Bronchial epithelial cell (primary cell): ENCODE measurements at places on chromosomes 12 and 14.

DNA sequence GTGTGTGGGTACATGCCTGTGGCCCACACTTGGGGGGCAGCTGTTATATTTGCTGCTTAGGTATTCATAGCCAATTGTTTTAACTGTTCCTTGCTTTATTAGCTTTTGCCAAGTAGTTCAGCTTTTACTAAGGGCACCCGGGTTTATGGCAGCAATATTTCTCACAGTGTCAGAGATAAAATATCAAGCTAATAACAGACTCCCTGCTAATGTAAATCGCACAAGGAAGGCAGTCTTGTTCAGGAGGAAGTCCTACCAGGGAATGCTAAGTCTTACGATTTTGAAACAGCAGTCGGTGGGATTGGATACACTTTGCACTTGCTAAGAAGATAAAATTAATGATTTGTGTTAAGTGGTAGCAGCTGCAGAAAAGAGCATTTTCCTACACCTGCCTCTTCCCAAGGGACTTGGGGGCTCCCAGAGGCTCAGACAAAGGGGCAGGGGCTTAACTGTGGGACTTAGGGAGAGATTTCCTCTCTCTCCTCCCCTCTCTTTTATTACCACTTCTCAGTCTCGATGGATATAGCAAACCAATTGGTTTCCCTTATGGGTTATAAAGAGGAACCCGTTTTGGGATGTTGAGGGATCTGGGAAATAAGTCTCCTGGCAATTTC lies 175.1 kb downstream of the NRXN3 start:
- DNase-seq, result no peak

DNA sequence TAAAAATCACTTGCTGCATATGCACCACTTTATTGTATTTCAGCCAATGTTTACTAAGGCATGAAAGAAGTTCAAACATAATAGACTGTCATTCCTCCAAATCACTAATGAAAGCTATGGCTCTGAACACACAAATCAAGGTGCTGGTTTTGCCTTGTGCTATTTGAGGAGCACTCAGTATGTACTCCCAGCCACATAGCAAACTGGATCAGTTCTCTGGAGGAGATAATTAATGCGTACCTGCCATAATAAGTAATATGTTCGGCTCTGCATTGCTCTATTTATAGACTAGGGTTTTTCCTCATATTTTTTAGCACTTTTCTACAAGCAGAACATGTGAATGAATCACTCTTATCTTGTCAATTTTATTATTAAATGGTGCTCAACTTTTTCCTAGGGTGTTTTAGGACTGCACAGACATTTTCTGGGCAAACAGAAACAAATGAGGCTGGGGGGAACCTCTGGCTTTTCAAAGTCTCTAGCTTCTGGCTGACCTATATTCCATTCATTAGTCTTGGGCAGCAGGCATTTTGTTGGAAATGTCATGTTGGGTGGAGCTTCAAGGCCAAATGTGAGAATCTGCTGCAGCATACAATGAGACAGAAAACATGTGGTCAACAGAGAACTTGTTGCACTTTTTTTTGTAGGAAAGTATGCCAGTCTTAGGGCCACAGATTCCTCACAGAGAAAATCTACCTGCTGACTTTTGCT lies 88.4 kb downstream of the GRIP1 start:
- no peak for DNase-seq

- DNase-seq, result no peak
Observed at GRCh38 chr12:108832208-108832607, 25.2 kb downstream of the SSH1 start.

- no peak for DNase-seq
Observed at GRCh38 chr12:109554761-109555160, 18.5 kb downstream of the MMAB start.

DNA sequence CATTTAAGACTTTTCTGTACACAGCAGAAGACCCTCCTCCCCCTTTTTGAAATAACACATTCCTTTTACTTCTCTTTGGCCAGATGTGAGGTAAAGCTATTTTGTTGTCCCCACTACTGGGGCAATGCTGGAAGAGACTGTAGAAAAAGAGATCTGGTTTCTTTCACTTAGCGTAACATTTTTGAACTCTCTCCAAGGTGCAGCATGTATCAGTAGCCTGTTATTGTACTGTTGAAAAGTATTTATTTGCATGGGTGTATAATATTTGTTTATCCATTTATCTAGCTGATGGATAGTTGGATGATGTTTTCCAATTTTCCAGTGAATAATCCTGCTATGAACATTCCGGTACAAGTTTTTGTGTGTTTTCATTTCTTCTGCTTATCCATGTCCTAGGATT lies 335.2 kb downstream of the SOX5 start:
- no peak for DNase-seq

- no peak for DNase-seq
Observed at GRCh38 chr14:30748343-30748742, 126.0 kb upstream of the COCH start.

DNA sequence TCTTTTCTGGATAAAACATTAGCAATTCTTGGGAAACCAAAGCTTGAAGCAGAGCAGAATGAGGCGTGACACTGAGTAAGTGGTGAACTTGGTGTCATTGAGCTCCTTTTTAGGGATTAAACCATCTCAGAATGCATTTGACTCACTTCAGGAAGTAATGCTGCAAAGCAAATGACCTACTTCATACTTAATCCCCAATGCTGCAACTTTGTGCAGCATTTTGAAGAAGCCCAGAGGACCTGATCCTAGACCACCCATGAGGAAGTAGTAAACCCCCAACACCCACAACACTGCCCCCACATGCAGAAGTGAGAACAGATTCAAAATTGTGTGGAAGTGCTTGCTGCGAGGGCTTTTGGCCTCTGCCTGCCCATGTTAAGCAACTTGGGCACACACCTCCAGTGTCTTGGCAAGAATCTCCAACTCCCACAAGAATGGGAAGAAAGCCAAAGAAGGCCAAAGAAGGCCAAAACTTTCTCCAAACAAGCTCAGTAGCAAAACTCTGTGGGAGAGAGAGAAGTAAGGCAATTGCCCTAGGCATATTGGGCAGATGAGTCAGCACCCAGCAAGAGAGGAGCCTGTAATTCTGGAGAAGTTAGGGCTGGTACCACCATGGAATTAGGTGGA lies 69.2 kb upstream of the ETV6 start:
- DNase-seq, result peak; percentile 99

DNA sequence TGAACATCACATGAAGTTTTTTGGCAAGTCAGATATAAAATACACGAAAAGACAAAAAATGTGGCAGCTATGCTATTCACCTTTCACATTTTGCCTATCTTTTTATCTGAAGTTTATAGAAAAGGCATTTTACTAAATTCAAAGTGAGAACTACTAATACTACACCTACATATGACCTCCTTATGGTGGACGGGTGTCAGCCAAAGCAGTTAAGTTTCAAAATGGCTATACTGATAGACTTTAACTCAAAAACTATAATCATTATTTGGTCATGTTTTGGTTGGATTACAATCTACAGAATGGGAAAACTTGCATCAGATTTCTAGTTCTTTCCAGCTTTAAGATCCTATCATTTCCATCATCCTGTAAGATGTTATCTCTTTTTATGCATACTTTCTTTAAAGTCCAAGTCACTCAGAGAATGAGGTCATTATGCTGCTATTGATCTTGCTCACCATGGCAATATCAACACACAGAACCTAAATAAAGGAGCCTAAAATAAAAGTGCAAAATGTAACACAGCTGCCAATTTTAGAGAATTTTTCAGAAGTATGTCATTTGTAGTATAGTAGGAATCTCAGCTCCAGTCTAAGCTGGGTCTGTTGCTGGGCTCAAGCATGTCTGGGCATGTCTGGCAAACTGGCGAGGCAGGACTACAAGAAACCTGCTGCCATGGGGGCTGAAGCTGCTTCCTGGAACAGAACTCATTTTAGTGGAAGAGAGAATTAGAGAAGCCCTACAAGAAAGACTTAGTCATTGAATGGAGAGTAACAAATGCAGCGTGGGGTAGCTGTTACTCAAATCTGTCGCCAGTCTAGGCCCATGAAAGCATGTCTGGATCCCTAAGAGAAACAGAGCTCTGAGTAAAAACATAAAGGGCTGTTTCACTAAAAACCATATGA lies 7.6 kb upstream of the AEBP2 start:
- peak; percentile 95 for DNase-seq

- peak; percentile 48 for DNase-seq
Observed at GRCh38 chr14:66624336-66624937, 116.5 kb downstream of the GPHN start.

DNA sequence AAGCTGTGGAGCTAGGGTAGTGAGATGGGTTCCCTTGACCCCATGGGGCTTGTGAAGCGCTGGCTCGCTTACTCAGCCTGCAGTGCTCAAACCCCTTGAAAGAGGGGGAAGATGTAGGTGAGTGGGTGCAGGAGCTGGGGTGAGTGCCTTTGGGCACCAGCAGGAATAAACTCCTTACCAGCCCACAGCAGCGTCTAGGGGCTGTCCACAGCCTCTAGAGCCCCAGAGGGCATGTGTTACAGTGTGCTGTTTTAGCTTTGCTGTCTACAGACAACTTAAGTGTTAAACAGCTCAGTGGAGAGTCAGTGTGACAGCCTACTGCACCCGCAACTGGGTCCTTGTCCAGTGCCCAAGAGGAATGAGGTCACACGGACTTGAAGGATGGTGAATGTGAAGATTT lies 48.0 kb downstream of the TSPAN8 start:
- no peak for DNase-seq

DNA sequence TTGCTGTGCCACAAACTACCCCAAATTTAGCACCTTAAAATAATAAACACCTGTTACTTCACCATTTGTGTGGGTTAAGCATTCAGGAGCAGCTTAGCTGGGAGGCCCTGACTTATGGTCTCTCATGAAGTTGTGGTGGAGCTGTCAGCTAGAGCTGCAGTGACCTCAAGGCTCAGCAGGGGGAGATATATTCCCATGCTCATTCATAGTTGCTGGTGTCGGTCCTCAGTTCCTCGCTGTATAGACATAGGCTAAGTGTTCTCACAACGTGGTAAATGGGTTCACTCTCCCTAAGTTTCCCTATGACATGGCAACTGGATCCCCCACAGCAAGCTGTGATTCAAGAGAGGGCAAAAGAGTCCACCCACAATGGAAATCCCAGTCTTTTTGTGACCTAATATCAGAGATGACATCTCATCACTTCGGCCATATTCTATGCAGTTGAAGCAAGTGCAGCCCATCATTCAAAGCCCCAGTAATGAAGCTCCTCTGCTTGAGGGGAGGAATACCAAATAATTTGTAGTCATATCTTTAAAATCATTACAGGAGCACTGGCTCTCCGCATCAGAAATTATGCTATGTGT lies 41.1 kb downstream of the PRB3 start:
- peak; percentile 61 for DNase-seq

- no peak for DNase-seq
Observed at GRCh38 chr14:50816395-50817047, 14.4 kb downstream of the NIN start.

GRCh38 chr12:47022296-47022695 lies 57.1 kb upstream of the PCED1B start:
- DNase-seq, result peak; percentile 82

GRCh38 chr12:131830914-131831571 lies 2.9 kb downstream of the MMP17 start:
- DNase-seq, result no peak

- peak; percentile 29 for DNase-seq
Observed at GRCh38 chr12:25574761-25575160, 21.7 kb upstream of the LMNTD1 start.

DNA sequence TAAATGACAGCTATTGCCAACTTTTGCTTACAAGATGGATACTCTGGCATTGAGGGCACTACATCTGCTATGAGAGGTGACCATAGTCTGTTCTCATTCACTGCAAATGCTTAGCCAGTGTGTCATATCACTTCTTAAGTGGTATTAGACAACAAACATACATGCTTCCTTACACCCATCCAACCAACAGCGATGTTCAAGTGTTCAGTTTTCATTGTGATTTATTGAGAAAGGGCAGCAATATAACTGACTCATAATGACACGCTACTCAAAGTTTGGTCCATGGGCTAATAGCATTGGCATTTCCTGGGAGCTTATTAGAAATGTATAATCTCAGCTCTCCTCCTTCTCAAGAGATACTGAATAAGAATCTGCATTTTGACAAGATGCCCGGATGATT lies 181.7 kb downstream of the NPAS3 start:
- peak; percentile 97 for DNase-seq

DNA sequence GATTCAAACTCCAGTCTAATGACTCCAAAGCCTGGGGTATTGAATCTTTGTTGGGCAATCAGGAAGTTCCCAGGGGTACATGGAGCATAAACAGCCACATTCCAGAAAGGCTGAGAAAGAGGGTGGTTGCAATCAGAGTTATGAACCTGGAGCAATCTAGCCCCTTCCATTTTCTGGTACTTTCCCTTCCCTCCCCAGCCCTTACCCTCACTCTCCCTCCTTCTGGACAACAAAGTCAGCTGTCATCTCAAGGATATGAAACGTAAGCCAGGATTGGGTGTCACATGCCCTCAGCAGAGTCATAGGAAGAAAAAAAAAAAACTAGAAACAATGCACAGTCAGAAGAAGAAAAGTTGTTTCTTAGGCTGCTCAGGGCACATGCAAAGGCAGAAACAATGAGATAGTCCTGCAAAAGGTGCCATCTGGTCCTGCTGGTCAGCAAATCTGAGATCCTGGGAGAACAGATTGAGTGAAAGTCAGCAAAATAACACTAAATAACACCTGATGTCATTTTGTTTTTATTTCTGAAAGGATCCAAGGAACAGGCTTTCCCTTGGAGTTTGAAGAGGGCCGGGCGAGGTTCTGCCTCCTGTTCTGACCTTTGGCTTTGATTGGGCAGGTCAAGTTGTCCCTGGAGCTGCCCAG lies 27.1 kb downstream of the TMEM229B start:
- DNase-seq, result peak; percentile 78

GRCh38 chr12:27000961-27001360 lies 13.2 kb downstream of the TM7SF3 start:
- no peak for DNase-seq

GRCh38 chr12:122523280-122523679 lies 3.5 kb downstream of the RSRC2 start:
- DNase-seq, result no peak

GRCh38 chr14:54756656-54757392 lies 145.8 kb downstream of the GCH1 start:
- DNase-seq, result no peak

DNA sequence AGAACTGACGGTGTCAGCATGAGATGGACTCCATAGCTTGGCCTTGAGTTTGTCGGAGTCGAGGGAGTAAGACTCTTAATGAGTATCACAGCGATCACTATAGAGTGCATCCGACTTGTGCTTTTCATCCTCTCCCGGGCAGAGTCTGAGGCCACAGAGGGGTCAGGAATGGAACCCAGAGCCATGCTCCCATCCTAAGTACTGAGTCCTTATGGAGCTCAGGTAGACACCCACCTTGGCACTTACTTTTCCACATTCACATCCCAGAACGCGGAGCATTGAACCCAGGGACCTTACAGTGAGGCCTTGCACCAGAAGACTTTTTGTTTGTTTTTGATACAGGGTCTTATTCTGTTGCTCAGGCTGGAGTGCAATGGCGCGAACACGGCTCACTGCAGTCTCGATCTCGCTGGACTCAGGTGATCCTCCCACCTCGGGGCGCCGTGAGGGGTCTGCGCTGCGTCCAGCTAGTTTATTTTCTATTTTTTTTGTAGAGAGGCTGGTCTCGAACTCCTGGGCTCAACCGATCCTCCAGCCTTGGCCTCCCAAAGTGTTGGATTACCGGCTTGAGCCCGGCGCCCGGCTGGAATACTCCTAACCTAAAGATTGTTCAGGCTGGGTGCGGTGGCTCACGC lies 719 bp upstream of the SRSF9 start:
- DNase-seq, result no peak
